ENCODE measurements at places on chromosomes 16 and 17.

DNA sequence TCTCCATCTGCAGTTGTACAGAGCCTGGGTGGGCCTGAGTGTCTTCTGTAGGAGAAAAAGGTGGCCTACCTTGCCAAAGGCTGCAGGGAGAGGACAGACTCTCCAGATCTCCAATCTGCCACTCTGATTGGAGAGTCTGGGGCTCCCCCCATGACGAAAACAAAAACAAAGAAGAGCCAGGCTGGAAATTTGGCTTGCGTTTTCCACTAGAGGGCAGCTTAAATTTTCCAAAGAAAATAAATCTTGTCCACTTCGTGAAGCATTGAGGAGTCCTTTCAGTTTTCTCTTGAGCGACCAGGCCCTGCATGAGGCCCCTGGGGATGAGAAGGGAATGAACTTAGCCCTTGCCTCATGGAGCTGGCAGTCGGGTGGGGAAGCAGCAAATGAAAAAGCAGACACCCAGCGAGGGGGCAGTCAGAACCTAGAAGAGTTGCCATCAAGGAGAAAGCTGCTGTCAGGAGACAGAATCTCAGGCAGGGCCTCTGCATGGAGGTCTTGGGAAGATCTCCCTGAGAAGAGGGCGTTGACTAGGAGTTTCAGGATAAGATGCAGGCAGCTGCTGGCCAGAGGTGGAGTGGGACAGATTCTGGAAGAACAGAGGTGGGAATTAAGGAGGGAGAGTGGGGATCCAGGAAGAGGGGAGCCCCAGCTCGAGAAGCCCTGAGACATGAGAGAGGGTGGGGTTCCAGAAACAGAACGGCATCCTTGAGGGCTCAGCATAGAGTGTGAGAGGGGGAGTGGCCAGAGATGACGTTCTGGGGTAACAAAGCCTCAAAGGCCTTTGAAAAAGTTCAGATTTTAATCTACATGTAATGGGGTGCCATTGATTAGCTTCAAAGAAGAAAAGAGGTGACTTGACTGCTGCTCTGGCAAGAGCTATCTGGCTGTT, 8.4 kb upstream of the SHCBP1 start:
- no peak for DNase-seq

DNA sequence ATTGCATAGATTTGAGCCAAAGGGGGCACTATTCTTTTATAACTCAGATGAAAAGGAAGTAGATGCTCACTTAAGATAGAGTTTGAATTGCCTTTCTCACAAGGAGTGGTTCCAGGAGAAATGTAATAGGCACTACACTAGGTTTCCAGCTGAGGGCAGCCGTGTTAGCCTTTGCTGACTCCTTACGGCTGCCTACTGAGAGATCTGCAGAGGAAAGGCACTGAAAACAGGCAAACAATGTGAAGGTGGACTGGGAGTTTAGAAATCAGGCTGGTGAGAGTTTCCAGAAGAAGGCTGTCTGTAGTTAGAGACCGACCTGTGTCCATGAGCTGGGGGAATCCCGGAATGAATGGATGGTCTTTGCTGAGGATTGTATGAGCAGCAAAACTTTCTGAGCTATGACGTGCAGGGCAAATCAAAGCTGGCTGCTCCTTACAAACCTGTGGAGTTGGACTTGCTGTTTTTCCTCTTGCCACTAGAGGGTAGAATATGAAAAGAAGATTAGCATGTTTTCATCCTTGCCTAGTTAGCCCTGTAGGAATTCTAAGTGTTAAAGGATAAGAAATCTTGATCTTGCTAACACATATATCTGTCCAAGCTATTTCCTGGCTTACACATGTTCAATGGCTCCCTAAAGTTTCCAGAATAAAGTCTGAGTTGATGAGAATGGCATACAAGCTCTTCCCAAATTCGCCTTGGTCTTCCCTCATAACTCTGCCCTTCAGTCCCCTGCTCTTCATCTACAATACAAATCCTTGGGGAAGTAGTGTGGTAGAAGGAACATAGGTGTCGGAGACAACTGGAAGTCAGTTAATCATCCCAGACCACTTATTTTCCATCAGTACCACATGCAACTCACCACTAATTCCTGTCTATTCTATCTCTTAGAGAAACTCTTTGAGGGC, 20.1 kb upstream of the TAOK1 start:
- DNase-seq, result peak; percentile 48

DNA sequence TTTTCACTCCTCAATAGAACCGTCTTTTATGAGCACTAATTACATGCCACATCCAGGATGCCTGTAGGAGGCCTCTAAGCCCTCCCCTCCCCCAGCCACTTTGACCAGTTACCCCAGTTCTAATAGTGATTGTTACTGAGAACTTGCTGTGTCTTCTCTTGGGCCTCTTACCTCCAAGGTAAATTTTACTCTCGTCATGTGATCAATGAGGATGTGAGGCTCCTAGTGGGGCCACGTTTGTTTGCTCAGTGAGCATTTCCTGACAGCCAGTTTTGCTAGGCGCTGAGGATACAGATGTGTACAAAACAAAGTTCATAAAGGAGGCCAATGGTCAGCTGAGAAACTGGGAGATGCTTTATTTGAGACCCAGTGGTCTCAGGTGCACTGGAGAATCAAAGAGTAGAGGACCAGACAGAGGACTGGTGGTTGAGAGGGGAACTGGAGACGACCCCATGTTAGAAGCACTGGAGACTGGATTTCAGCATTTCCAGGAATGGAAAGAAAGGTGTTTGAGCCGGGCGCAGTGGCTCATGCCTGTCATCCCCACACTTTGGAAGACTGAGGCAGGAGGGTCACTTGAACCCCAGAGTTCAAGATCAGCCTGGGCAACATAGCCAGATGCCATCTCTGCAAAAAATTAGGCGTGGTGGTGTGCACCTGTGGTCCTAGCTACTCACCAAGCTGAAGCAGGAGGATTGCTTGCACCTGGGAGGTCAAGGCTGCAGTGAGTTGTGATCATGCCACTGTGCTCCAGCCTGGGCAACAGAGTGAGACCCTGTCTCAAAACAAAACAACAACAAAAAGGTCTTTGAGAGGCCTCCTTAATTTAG, 2.6 kb downstream of the ATP2C2 start:
- no peak for DNase-seq

- no peak for DNase-seq
Measured at GRCh38 chr17:8015957-8016631, 13.7 kb downstream of the GUCY2D start.

GRCh38 chr17:77271411-77271810, 130.6 kb downstream of the SEC14L1 start:
- no peak for DNase-seq

- no peak for DNase-seq
Measured at GRCh38 chr16:22675745-22676540, 138.0 kb upstream of the HS3ST2 start.

GRCh38 chr16:49089039-49089438, 192.6 kb downstream of the CBLN1 start:
- DNase-seq, result no peak

GRCh38 chr16:9279291-9280068, 188.0 kb downstream of the HAPSTR1 start:
- no peak for DNase-seq

- peak; percentile 39 for DNase-seq
Measured at GRCh38 chr17:28743243-28744103, at the start of gene TRAF4. Gene TRAF4 (plus strand): TSS chr17:28744011. CDS start chr17:28744113, 102 bp downstream.

DNA sequence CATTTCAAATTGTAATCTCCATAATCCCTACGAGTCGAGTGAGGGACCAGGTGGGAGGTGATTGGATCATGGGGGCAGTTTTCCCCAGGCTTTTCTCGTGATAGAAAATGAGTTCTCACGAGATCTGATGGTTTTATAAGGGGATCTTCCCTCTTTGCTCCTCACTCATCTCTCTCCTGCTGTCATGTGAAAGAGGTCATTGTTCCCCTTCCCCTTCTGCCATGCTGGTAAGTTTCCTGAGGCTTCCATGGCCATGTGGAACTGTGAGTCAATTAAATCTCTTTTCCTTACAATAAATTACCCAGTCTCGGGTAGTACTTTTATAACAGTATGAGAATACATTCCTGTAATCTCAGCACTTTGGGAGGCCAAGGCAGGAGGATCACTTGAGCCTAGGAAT, 76.7 kb upstream of the MARCHF10 start:
- no peak for DNase-seq
